ENCODE measurements at places on chromosomes 7 and 10. TPM values are rescaled to one million over a fixed set of nuclear protein-coding genes. Genes with fewer than 3 reads are reported as not detected.

Gene BMI1
- polyA plus RNA-seq, result 20.9 TPM

Gene TRIM74
- not detected for polyA plus RNA-seq

Gene SPDYE1
- 0.11 TPM for polyA plus RNA-seq

Gene CHAT
- not detected for polyA plus RNA-seq

Data from Purkinje cell (primary cell).